ENCODE measurements at places on chromosomes 1 and 21.

DNA sequence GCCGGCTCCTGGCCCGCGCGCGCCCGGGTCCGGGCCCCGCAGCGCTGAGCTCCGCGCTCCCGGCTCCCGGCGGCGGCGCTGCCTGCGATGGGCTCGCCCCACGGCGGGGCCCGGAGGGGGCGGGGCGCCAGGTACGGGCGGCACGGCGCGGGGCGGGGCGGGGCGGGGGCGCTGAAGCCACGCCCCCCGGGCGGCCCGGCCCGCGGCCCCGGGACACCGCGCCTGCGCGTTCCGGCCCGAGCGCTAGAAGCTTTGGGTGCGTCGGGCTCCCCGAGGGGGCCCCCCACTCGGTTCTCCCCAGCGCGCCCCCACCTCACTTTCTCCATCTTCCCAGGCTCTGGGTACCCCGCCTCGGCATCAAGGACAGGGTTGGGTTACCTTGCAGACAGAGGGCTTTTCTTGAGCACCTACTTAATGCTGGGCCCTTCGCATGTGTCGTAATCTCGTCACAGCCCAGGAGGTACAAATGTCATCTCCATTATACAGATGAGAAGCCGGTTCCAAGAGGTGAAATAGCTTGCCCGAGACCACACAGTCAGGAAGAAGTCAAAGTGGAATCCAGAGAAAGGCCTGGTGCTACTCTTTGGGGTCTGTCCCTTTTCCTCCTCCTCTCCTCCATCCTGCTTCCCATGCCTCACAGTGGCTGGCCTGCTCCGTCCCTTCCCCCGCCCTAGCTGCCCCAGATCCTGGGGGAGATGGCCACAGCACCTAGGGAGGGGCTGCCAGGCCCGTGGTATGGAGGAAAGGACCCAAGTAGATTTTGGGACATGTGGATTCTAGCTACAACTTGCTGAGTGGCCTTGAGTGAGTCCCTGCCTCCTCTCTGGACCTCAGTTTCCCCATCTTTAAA is 46.5 kb downstream of the RAP1GAP start:
- no peak for DNase-seq

DNA sequence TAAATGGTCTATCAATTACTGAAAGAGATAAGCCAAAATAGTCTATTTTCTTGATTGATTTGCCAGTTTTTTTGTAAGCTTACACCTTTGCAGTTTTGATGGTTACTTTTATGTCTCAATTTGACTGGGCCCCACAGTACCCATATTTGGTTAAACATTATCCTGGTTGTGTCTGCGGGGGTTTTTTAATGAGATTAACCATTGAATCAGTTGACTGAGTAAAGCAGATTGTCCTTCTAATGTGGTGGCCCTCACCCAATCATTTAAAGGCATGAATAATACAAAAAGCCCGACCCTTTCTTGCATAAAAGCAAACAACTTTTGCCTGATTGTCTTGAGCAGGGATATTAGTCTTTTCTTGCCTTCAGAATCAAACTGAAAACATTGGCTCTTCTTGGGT is 650.0 kb upstream of the RGS18 start:
- DNase-seq, result no peak

GRCh38 chr1:200207711-200208126 is 180.2 kb downstream of the NR5A2 start:
- no peak for DNase-seq

- no peak for DNase-seq
Observed at GRCh38 chr1:59290193-59290949, 6.5 kb upstream of the FGGY start.

DNA sequence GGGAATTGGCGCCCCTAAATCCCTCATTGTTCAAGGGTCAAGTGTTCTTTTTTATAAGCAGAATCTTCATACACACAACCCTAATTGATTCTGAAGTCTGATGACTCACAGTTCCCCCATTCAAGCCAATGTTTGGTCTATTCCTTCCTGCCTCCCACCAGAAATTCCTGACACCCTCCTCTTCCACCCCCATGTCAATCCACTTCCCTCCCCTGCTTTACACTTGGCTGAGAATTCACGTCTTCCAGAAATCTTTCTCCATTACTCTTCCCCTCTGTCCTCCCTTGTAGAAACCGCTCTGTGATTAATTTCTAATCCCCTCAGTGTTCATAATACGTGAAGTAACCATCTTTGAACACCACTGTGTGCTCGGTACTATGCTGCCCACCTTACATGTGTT is 76.2 kb upstream of the CD34 start:
- DNase-seq, result no peak

GRCh38 chr1:10495952-10496351 is 21.2 kb downstream of the PEX14 start:
- no peak for DNase-seq

GRCh38 chr1:10650556-10651388 is 145.7 kb downstream of the CASZ1 start:
- no peak for DNase-seq

DNA sequence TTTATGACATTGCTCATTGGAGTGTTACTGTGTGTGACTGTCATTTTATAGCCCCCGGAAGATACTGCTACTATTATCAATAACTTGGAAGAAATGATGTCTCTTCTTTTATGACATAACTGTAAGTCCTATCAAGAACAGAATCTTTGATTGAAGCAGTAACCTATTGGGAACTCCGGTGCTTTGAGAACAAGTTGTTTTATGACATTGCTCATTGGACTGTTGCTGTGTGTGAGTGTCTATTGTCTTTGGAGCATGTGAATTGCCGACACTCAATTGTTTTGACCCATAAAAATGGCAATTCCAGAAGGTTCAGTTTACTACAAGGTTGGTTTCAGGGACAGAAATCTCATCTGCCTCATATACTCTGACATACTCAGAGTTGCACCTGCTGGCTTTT is 8.0 kb downstream of the KCNK1 start:
- DNase-seq, result no peak

DNA sequence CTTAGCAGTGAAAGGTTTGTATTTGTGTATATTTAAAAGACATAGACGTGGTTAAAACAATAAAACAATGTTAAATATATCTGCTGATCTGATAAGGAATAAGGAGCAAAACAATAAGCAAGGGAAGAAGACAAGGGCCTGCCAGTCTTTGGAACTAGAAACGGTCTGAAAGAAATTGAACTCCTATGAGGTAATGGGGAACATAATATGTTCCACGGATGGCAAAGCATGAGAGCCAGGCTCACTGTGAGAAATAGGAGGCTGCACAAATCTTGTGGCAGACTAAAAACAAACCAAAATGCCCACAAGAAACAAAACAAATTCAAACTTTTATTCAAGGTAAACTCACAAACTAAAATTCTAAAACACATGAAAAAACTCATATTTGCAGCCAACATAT is 150.5 kb downstream of the NTMT2 start:
- no peak for DNase-seq

GRCh38 chr21:35853321-35854239 is 206.7 kb downstream of the SETD4 start:
- no peak for DNase-seq

DNA sequence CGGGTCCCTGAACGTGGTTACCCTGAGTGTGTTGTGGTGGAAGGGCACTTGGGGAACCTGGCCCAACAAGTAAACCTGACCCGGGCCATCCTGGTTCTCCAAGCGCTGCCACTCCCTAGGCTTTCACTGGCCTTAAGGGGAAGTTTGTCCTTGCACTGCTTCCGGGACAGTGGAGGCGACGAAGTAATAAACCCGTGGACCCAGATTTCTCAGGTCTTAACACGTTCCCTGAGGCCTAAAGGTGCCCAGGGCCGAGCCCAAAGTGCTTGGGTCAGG is 261 bp upstream of the CCDC24 start:
- no peak for DNase-seq

DNA sequence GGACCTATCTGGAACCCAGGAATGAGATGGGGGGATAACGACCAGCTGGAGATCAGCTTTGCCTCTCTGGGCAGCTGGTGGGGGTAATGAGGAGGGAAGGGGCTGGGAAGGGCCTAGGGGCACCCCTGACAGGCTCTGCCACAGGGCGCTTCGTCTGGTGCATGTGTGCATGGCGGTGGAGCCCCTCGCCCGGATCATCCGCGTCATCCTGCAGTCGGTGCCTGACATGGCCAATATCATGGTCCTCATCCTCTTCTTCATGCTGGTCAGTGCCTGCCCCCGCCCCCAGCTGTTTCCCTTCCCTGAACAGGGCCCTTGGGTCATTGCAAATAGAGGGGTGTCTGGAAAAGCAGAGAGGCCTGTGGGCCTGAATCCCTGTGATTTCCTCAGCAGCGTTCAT is 7.4 kb downstream of the CATSPER4 start:
- DNase-seq, result no peak

- no peak for DNase-seq
Observed at GRCh38 chr1:239816081-239816782, 275.5 kb upstream of the FMN2 start.

GRCh38 chr1:5949085-5949760 is 43.0 kb downstream of the NPHP4 start:
- no peak for DNase-seq

- DNase-seq, result no peak
Observed at GRCh38 chr1:183952101-183952500, 85.4 kb downstream of the COLGALT2 start.

DNA sequence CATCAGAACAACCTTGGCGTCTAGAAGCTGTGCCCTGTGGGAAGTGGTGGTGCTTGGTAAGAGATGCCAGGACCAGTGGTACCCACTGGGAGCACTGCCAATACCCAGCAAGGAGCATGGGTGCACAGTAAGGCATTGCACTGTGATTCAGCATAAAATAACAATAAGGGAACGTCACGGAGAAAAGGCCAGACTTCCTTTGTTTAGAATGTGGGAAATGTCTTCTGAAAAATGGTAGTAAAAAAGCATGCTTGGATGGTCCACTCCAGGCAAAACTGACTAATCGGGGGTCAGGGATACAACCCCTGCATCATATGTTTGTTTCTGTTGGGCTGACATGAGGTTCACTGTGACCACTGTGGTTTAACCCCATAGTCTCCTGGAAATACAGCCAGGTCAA is 14.7 kb downstream of the METTL18 start:
- DNase-seq, result no peak

DNA sequence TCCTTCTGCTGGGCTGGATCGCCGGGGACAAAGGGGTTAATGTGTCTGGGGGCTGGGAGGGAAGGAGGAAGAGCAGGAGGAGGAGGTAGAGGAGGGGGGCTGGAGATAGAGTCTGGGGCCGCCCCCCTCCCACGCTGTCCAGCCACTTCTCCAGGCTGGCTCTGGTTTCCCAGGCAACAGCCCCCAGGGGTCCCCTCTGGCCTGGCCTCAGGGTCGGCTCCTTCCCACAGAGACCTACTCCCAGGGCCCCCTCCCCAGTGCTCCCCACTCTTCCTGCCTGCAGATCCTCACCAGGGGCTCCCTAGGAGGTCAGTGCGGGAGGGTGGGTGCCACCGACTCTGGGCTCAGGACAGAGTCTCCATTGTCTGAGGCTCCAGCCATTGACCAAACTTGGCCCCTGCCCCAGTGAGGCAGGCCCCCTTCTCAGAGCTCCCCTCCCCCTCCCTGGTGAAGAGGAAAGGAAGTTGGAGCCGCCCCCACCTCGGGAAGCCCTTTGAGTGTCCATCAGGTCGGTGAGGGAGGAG is 34.1 kb downstream of the ARHGEF10L start:
- no peak for DNase-seq

DNA sequence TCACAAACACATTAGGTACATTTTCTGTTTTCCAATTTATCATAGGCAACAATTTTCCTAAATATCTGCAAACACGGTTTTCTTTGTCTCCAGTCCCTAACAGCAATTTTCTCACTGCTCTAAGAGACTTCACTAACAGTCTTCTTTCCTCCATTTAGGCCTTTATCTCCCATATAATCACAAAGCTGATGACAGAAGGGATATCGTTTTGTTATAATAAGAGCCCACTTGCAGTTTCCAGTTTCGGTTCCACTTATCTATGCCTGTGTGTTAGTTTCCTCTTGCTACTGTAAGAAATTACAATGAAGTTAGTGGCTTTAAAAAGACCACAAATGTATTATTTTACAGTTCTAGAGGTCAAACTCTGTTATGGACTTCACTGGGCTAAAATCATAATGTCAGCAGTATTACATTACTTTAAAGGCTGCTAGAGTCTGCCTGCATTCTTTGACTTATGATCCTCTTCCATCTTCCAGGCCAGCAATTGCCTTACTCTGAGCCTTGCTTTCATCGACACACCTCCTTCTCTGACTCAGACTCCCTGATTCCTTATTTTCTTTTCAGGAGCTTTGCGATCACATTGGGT is 549.3 kb downstream of the NCAM2 start:
- no peak for DNase-seq

DNA sequence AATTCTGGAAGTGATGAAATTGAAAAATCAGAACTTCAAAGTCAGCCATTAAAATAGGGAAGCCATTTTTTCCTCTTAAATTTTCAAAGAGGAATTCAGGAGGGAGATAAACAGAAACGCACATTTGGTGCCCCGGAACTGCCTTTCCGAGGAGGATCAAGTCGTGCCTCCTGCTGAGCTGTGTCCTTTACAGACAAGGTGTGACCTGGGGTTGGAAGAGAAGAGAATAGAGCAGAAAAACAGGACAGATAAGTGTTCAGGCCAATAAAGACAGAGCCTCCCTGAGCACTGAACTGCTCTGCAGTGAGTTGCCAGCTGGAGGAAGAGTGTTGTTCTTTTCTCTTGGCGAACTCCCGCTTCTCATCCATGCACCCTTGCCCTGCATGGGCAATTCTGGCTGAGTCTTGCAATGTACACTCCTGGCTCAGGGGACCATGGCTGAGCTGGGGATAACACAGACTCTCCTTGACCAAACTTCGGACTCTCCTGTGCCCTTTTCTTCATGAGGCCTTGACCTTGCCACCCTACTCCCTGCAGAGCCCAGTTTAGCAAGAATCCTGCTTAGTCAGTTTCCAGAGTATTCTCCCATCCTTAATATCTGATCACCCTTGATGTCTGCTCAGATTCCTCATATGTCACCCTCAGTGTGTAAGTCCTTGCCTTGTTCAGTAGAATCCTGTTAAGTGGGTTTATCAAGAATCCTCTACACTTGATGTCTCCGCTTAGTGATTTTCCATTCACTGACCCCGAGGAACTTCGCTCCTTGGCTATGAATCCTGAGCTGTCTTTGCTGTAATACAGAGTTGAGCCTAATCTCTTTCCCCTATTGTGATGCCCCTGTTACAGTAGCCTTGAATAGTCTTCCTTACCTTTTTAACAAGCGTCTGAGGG is 1.3 kb upstream of the MTARC1 start:
- no peak for DNase-seq

GRCh38 chr1:30718091-30718635 is 5.2 kb downstream of the MATN1 start:
- peak; percentile 93 for DNase-seq

DNA sequence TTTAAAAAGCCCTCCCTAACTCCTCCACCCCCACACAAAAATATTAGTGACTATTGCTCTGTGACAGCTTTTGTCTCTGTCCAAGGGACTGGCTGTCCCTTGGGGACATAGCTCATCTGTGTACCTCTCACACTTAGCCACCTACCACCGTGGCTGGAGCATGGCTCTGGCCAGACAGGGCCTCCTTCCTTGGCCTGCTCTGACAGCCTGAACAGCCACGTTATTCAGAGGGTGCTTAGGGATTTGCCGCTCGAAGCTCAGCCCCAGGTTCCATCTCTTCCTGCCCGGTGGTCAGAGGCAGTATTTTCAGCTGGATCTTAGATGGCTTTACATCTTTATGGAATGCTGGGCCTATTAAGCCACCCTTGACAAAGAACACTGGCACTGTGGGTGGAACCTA is 6.1 kb upstream of the CELSR2 start:
- no peak for DNase-seq

GRCh38 chr1:61132176-61132638 is 49.8 kb downstream of the NFIA start:
- DNase-seq, result no peak

- DNase-seq, result no peak
Observed at GRCh38 chr1:52190500-52191252, 48.8 kb downstream of the ZFYVE9 start.

GRCh38 chr1:226637147-226637935 is 88.8 kb downstream of the STUM start:
- no peak for DNase-seq

Measured in cortex of kidney (tissue), 1 donor.